Lung microvascular endothelial cell (primary cell): ENCODE measurements at places on chromosomes 6 and 20.
A peak's percentile ranks its signal among the peaks of the same experiment; 100 is the strongest.

- DNase-seq: no peak
Measured at GRCh38 chr6:72689107-72689954, 67.5 kb downstream of the KCNQ5 start.

DNA sequence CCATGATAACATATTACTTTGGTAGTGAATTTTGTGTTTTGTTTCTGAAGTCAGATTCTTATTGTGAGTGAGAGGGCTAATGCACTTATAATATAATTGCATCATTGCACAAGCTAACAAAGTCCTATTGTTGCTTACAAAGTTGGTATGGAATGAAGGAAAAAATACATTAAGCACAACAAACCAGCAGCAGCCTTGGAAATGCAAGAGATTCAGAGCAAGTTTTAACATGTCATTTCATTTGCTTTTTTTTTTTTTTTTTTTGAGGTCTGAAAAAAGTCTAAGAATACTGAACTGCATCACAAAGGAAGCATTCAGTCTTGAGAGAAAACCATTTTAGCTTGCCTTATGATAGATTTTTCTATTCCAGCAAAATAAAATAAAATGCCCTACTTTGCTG, 57.6 kb downstream of the PLCB4 start:
- no peak for DNase-seq

- DNase-seq: peak; percentile 89
Measured at GRCh38 chr6:137811121-137811915, 55.7 kb upstream of the TNFAIP3 start.

- no peak for DNase-seq
Measured at GRCh38 chr6:127262896-127263295, 3.8 kb upstream of the RNF146 start.

DNA sequence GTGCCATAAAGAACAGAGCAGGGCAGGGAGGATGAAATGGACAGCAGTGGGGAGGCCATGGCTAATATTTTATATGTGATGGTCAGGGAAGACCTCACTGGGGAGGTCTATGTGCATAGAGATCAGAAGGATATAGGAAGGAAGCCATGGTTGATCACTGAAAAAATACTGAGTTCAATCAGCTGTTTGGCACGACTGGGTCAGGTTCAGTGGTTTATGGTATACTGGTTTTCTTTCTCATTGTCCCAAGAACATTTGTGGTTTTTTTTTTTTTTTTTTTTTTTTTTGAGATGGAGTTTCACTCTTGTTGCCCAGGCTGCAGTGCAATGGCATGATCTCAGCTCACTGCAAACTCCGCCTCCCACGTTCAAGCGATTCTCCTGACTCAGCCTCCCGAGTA, 78.3 kb upstream of the TIAM2 start:
- no peak for DNase-seq

DNA sequence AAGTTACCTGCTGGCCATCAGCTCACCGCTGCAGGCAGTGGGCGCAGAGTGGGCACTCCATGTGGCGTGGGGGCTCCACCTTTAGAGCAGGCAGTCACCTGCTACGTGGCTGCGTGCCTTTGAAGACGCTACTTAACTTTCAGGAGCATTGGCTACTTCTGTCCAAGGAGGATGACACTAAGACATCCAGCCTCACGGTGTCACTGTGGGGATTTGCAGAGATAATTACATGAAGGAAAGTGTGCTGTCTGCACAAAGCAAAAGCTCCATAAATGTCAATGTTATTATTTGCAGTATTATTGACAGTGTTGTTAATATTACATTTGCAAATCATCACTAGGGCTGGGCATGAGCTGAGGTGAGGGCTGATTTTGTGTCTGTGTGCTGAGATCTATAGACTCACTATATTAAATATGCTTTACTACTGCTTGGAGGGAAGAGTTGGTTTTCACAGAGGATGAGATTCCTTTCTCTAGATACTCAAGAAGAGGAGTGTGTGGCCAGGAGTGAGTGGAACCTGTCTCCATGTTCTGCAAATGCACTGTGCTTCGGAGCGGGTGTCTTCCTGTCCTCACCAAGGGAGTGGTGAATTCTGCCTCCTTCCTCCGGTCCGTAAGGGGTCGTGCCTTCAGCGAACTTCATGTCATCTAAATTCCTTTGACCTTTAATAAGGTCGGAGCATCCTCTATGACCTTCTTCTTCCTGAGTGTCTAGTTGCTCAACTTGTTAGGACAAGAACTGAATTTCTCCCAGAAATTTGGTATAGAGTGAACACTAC, 165.8 kb upstream of the SYNDIG1 start:
- DNase-seq: no peak
